ENCODE measurements at places on chromosomes 16 and 17.

- no peak for DNase-seq
These were observed 11.4 kb downstream of the ARSG start for GRCh38 chr17:68302666-68303065.

GRCh38 chr17:81491761-81492160 lies 20.8 kb downstream of the ACTG1 start:
- no peak for DNase-seq

- DNase-seq, result no peak
These were observed 71.5 kb downstream of the SLC5A11 start for GRCh38 chr16:24917236-24917635.

DNA sequence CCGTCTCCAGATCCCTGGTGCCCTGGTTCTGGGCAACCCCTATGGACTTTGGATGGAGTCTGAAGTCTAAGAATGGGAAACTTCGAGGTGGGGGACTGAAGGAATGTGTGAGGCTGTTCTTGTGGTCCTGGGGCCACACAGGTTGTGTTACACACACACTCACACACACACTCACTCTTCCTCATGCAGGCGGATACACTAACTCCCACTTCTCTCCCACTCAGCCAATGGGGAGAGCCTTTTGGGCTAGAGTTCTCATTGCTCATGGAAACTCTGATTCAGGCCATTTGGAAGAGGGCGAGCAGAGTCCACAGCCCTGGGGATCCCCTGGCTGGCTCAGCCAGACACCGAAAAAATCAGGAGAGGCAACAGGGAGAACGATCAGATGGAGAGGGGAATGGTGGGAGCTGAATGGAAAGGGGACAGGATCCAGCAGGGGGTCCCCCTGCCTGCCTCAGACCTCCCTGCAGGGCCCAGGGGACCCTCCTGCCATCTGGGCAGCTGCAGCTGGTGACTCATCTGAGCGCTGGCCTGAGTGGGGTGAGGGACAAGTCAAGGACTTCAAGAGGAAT lies 9.1 kb downstream of the IGFBP4 start:
- DNase-seq, result no peak

DNA sequence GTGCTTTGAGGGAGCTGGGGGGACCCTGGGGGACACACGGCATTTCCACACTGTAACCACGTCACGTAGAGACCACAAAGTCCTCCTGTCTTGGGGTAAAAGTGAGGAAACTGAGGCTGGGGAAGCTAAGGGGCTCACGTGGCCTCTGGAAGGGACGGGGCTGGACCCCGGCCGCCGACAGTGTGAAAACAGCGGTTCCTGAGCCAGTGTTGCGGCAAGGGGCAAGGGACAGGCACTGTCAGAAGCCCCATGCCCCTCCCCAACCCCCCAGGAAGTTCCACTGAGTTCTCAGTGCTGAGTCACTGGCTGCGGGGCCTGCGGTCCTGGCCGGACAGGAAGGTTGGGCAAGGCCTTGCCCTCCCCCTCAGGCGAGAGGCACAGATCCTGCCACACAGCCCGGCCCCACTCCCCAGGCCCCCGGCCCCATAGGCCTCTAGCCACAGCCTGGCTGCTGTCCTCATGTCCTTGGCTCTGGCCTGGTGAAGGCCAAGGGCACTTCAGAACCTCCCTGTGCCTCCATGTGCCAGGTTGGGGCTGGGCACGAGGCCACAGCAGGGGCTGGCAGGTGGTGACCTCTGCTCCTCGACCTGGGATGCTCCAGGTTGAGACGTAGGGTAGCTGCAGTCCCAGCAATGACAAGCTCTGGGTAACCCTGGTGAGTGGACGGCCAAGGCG lies 5.0 kb upstream of the CCDC57 start:
- DNase-seq, result peak; percentile 33

- DNase-seq, result no peak
These were observed 37.9 kb upstream of the NDRG4 start for GRCh38 chr16:58462089-58462488.

DNA sequence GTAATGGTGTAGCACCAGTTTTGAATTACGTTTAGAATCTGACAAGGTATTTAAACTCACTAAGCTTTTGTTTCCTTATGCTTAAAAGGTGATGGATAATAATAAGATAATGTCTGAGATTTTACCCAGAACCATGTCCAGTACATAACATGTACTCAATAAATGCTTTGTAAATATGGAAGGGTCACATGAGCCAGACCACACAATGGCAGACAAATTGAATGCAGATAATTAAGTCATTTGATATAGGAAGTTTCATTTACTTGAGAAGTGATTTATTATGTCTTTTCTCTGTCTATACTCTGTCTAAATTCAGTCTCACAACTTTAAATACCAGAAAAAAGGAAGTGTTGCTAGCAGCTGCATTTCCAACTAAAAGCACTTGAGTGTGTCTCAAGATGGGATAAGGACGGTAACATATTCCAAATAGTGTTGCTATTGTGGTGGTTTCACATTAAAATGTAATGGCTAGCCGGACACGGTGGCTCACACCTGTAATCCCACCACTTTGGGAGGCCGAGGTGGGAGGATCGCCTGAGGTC lies 52.5 kb upstream of the DHX40 start:
- no peak for DNase-seq

DNA sequence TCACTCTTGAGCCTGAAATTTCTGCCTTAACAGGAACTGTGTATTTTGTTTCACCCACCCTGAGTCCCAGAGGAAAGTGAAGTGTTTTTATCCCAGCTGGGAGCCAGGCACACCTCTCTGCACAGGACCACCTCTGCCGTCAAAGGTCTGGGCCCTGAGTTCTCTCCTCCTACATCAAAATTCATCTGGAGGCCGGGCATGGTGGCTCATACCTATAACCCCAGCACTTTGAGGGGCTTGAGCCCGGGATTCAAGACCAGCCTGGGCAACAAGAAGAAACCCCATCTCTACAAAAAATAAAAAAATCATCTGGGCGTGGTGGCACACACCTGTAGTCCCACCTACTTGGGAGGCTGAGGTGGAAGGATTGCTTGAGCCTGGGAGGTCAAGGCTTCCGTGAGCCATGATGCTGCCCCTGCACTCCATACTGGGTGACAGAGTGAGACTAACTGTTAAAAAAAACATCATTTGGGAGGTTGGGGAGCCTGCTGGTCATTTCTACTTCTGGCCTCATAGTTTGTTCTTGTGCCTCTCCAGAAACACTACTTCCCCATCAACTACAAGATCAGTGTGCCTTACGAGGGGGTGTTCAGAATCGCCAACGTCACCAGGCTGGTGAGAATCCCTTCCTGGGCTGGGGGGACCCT lies 9.8 kb downstream of the IL34 start:
- DNase-seq, result no peak
